ENCODE measurements at places on chromosomes 5 and 9. TPM values are rescaled to one million over a fixed set of nuclear protein-coding genes. Genes with fewer than 3 reads are reported as not detected.

- no peaks in the 10 kb centered on the region for H3K4me1 ChIP-seq
- no peak overlapping the region for H3K27ac ChIP-seq
- H3K4me3 ChIP-seq: no peak overlapping the region
- H3K36me3 ChIP-seq: no peaks in the 10 kb centered on the region
These were observed 34.7 kb downstream of the ADAMTSL2 start for GRCh38 chr9:133569121-133569785.

DNA sequence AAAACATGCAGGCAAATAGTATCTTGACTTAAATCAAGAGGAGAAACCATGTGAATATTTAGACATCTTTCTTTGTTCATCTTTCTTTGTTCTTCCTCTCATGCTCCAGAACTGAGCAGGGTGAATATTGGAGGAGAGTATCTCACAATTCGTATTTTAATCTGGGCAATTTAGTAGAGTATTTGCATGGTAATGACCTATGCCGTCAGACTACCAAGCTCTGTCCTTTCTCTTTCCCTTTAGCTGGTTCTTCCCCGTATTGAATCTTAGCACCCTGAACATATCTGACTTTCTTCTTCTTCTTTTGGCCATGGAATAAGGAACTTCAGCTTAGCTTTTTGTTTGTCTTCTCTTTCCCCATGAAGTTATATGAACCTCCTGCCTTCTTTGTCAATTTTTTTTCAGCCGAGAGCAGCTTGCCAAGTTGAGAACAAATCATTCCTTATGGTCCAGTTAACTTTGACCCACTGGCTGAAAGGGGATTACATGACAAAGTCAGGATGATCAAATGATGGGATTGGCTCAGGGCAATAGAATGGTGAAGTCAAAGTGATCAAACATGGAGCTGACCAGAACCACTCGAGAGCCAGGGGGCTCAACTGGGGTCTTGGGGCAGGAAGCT is 95.8 kb downstream of the DAPK1 start:
- H3K4me3 ChIP-seq: no peak overlapping the region
- no peak for DNase-seq
- no peaks in the 10 kb centered on the region for H3K4me1 ChIP-seq
- H3K36me3 ChIP-seq: no peaks in the 10 kb centered on the region
- no peak overlapping the region for H3K27ac ChIP-seq

GRCh38 chr5:32383065-32383464 is 61.5 kb downstream of the ZFR start:
- no peaks in the 10 kb centered on the region for H3K27me3 ChIP-seq
- H3K36me3 ChIP-seq: peaks cover 23% of the 10 kb centered on the region
- DNase-seq: no peak
- no peak overlapping the region for H3K27ac ChIP-seq

Gene PRDM9
- total RNA-seq: not detected

DNA sequence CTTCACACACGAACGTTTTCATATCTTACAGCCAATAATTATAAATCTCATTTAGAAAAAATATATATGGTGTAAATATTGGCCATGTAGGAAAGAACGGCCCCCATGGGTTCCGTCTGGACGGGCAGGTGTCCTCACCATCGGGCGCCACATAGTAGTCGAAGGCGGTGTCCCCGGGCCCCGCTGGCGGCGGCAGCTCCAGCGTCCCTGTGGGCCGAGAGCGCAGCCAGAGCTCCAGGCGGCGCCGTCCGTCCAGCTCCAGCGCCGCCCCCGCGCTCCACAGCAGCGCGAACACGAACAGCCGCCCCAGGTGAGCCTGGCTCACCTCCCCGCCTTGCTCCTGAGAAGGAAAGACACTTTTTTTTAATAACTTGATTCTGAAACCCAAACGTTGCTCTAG is 134.6 kb downstream of the DNAH5 start:
- H3K27me3 ChIP-seq: no peaks in the 10 kb centered on the region
- no peak overlapping the region for H3K27ac ChIP-seq
- no peak for DNase-seq
- H3K36me3 ChIP-seq: no peaks in the 10 kb centered on the region

DNA sequence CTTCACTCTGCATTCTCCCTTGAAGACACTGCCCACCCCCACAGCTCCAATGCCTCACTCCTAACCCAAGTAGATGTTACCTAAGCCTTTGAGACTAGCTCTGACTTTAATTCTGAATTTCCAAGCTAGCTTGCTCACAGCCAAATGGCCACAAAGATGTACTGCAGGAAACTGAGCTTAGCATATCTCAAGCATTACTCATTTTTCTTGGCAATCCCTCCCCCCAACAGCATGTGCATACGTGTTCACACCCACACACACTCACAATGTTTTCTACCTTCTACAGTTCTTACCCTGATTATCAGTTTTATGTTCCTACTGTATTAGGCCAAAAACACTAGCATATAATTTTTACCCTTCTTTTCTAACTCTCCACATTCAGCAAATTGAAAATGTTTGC is 13.7 kb upstream of the GRIA1 start:
- no peaks in the 10 kb centered on the region for H3K27me3 ChIP-seq
- H3K4me3 ChIP-seq: no peak overlapping the region
- H3K36me3 ChIP-seq: no peaks in the 10 kb centered on the region
